Right kidney (tissue), 9 donors: ENCODE measurements at places on chromosomes 6 and 20.

GRCh38 chr20:37933786-37934633 is 31.1 kb downstream of the VSTM2L start:
- no peak for DNase-seq

GRCh38 chr6:56853541-56853940 is 101.4 kb upstream of the BEND6 start:
- DNase-seq = no peak

DNA sequence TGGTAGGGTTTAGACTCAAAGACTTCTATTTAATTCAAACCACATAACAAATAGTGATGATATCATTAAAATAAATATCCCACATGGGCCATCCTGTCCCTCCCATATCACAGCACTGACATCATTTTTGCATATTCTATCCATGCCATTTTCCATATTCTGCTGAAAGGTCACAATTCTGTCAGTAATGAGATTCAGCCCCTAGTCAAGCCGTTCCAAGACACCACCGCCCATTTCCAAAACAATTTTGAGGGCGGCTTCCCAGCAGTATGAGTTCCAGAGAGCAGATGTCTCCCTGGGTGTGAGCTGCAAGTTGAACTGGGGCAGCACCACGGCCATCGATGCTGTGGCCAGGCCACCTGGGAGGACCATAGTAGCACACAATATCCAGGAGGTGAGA is 65.1 kb upstream of the PLEKHG1 start:
- no peak for DNase-seq

GRCh38 chr6:74074645-74075044 is 378.6 kb downstream of the CD109 start:
- DNase-seq = no peak

DNA sequence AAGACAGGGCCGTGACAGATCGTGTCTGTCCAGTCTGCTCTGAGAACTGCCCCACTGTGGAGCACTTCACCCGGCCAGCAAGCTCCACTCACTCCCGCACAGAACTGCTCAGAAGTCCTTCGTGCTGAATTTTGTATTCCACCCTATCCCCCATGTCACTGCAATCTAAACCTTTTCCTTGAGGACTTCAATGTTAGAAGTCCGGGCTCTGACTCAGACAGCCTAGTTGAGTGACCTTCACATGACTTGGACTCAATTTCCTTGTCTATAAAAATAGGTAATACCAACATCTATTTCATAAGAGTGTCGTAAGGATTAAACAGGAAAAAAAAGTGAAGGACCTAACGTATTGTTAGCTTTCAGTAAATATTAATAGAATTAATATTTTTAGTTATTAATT is 161.6 kb downstream of the QRSL1 start:
- no peak for DNase-seq

- DNase-seq = no peak
Measured at GRCh38 chr20:11387189-11387754, 530.4 kb upstream of the BTBD3 start.

DNA sequence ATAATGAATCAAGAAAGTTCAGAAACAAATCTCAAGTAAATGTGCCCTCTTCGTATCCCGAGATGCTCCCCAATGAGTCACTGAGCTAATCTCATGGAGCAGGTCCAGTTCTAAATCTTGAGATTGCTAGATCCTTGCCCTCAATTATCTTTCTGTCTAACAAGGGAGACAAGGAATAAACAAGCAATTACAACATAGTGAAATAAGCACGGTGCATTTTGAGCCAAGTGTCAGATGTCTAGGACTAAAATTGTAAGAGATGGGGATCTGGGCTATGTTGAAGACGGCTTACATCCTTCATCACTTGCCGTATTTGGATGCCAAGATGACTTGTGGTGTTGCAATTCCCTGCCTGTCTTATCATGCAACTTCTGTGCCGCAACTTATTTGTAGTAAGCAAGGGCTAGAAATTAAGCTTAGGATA is 56.5 kb upstream of the ADGRF1 start:
- DNase-seq = no peak

- DNase-seq = no peak
Measured at GRCh38 chr6:51777618-51778017, 309.8 kb downstream of the PKHD1 start.

GRCh38 chr6:13303668-13304017 is 24.7 kb downstream of the TBC1D7 start:
- DNase-seq = no peak

- DNase-seq = no peak
Measured at GRCh38 chr20:46998477-46999240, 104.0 kb downstream of the EYA2 start.

DNA sequence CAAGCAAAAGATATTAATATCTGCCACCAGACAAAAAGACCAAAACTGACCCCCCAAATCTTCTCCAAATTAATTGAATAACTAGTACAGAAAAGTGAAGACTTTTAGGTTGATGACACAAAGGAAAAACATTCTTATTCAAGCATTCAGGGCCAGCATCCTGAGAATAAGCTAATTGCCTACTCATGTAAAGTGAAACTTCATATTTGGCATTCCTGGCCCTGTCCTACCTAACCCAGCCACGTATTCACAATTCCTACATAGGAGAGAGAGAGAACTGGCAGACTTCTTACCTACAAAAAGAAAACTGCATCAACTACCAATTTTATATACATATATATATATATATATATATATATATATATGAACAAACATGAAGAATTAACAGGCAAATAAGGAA is 4.9 kb upstream of the ASCC3 start:
- no peak for DNase-seq

- DNase-seq = no peak
Measured at GRCh38 chr6:161436106-161436876, 162.4 kb upstream of the AGPAT4 start.

DNA sequence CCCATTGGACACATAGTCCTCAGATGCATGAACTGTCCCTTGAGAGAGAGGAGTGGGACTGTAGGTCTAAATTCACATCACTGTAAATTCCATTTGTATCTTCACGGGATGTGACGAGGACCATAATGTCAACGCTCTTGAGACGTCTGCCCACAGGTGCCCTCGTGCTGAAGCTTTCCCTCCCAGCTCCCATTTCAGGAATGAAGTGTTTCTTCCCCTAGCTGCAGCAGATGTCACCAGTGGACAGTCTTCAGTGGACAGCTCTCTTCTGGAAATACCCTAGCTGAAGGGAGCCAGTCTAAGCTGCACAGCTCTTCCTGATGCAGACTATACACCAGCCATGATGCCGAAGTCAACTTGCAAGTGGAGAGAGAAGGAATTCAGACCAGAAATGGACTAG is 217.4 kb upstream of the ECI2 start:
- no peak for DNase-seq

- no peak for DNase-seq
Measured at GRCh38 chr6:154345811-154346210, 10.8 kb downstream of the IPCEF1 start.

GRCh38 chr6:52588710-52589091 is 11.8 kb upstream of the TRAM2 start:
- DNase-seq = no peak

- DNase-seq = no peak
Measured at GRCh38 chr20:10007747-10008146, 27.0 kb upstream of the ANKEF1 start.

DNA sequence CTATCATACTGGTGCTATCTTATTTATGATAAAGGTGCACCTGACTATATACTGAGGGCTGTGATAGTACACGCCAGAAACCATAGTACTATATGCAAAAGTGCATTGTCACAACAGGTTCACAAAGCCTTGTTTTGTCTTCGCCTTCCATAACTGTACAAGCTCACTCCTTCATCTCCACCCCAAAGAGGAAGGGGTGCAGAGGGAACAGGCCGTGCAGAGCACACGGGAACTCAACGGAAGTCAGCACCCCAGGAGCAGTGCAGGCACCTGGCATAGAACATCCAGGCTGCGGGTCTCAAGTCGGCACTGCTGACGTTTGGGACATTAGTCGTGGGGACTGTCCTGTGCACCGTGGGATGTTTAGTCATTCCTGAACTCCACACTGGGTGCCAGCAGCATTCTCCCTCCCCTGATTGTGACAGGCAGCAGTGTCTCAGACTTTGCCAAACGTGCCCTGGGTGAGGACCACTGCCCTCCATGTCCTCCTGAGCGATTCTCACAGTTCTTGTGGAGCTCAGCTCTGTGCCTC is 99.7 kb downstream of the PXDC1 start:
- no peak for DNase-seq

GRCh38 chr6:117157448-117157847 is 107.9 kb upstream of the VGLL2 start:
- DNase-seq = no peak

GRCh38 chr20:1301031-1301529 is 27.9 kb downstream of the SDCBP2 start:
- DNase-seq = no peak

DNA sequence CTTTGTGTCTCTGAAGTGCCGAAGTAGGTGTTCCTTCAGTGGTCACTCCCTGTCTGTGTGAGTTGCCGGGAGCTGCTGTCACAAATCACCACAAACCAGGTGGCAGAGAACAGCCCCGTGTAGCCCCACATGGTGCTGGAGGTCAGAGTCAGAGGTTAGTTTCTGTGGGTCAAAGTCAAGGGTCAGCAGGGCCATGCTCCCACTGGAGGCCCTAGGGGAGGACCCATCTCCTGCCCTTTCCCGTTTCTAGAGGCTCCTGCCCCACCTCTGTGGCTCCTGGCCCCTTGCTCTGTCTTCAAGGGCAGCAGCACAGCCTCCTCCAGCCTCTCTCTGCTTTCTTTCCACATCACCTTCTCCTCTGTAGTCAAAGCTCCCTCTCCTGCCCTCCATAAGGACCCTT is 264.3 kb downstream of the TAF4 start:
- DNase-seq = no peak

DNA sequence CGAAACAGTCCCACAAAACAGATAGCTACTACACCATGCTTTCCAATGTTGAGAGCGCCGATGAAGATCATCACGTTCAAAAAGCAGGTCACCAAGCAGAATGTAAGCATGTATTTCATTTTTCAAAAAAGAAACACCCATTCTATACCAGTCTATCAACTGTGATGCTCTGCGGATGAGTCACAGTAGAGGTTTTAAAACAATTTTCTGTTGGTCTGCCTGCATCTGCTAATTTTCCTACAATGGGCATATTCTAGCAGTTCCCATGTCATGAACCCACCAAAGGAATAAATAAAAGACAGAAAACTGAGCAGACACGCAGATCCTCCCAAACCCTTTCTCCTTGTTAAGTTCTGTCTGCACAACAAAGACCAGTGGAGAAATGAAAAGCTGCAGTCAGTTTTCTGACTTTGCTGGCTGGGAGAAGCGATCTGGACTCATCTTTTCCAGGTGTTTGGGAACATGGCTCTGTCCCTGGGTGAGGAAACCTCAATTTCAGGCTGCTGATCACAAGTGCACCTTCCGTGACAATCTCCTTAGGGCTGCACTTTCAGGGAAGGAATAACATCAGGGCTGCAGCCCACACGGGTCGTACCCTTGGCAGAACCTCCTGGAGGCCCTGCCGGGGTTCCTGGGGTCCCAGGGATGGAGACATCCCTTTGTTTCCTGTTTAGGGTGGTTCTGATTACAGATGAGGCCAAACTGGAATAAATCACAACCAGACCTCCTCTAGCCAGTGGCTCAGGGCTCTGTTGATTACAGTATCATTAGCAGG is 200.1 kb downstream of the BMP7 start:
- no peak for DNase-seq

GRCh38 chr6:106530502-106530901 is 98.8 kb downstream of the RTN4IP1 start:
- no peak for DNase-seq

- no peak for DNase-seq
Measured at GRCh38 chr6:11328613-11329247, 96.3 kb upstream of the NEDD9 start.

DNA sequence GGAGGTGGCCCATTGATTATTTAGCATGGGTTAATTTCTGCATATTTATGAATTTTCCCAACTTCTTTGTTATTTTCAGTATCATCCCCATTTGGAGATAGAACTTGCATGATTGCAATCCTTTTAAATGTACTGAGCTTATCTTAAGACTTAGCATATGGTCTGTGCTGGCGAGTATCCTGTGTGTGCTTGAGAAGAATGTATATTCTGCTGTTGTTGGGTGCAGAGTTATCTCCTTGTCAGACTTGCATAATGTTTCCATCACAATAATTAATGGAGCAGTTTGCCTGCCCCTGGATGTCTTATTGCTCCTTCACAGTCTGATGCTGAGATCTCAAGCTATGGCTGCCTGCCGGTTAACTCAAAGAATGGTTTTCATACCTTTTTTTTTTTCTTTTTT is 112.6 kb downstream of the CDYL start:
- no peak for DNase-seq

DNA sequence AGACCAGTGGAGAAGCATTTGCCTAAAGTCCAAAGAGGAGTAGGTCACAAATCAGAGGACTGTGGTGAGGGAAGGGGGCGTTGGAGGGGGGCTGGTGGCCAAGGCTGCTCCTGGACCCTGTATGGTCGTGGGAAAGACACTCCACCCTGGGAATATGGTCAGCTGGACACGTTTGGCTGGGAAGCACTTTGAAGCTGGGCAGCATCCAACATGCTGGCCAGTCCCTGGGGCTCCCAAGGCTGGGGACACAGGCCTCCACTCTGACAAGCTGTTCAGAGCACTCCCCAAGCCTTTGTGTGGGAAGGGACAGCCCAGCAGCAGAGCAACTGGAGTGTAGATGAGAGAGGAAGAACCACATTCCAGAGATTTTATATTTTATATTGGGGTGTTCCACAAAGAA is 203.2 kb downstream of the ANKRD60 start:
- DNase-seq = no peak

DNA sequence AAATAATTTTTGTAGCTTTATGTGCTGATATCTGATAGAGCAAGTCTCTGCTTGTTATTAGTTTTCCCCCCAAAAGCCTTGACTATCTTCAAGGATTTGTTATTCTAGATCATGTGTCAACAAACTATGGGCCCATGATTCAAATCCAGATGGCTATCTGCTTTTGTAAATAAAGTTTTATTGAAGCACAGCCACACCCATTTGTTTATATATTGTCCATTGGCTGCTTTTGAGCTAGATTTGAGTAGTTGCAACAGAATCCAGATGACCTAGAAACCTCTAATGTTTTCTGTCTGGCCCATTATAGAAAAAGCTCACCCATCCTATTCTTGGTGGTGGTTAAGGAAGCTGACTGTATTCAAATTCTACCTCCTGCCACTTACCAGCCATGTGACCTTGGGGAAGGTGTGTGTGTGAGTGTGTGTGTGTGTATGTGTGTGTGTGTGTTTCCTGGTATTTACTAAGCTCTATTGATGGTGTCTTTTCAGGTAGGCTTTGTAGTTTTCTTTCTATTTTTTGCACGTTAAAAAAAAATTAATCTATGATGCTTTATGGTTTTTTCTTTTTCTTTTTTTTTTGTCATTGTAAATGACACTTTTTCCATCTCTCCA is 1.3 kb upstream of the GTSF1L start:
- no peak for DNase-seq

DNA sequence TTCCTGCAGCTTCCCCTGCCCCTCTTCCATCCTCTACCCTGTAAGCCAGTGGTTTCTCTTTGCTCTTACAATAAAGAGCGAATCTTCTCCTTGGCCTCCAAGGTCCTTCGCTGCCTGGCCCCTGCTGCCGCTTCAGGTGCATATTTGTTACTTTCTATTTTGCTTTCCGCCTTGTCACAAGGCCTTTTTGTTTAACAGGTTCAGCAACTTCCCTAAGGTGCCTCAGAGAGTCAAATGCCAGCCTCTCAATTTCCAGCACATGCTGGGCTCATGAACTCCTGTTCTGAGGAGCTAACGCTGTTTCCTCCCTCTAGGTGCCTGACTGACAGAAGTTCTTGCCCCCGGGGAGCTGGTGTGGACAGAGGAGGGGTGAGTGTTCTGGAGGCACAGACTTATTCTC is 42.4 kb upstream of the EPB41L1 start:
- DNase-seq = peak; percentile 17
